BE2C (cell line): ENCODE measurements at places on chromosomes 2 and 18.

- no peak for DNase-seq
These were observed 1.2 kb downstream of the SLC4A10 start for GRCh38 chr2:161625314-161625919.

DNA sequence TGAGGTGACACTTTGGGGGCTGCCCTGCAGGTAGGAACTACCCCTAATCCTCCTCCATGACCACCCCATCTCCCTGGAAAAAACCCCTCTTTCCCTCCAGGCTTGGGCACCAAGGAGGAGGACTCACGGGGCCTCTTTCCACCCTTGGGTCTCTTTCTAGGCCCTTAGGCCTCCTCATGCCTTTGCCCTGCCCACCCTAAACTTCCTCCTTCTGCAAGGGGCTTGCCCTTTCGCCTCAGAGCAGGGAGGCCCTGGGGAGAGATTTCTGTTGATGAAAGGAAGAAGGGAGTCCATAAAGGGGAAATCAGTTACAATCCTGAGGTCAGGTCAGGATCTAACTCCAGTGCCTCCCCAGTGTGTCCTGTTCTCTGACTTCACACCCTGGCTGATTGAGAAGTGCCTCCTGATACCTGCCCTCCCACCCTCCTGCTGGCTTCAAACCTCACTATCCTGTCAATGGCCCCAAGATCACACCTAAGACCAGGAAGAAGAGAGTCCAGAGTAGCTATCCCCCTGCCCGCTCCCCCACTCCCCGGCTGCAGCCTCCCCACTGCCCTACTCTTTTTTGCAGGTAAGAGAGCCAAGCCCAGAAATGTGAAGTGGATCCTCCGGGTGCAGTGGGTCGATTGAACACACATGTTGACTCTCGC lies 16.7 kb upstream of the TNS1 start:
- DNase-seq, result peak; percentile 1

DNA sequence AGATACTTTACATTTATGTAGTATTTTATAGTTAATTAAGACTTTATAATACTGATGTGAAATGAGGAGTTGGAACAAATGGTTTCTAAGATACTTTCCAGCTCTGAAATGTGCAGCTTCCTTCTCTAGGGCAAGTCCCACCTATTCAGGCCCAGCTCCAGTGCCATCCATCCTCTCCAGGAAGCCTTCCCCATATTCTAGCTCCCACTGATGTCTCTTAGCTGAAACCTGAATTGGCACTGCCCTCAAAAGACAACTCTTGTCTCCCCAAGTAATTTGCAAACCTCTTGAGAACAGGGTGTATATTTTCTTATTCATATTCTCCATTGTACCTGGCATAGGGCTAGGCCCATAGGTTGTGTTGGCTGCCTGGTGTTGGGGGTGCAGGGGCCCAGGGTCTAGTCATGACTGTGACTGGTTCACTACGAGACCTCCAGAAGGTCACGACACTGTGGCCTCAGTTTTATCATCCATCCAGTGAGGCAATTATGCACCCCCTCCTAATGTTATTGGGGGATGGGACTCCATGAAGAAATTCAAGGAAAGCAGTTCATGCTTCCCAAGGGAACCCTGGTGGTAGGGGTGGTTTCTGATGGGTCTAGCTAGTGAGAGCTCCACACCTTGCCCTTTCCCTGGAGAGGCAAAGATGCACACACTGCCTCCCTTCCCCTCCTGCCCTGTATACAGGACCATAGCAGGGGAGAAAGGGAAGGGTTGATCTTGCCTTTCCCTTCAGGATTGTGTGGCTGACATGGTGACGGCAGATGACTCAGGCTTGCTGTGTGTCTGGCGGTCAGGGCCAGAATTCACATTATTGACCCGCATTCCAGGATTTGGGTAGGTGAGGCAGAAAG lies 2.8 kb downstream of the WDR54 start:
- no peak for DNase-seq

DNA sequence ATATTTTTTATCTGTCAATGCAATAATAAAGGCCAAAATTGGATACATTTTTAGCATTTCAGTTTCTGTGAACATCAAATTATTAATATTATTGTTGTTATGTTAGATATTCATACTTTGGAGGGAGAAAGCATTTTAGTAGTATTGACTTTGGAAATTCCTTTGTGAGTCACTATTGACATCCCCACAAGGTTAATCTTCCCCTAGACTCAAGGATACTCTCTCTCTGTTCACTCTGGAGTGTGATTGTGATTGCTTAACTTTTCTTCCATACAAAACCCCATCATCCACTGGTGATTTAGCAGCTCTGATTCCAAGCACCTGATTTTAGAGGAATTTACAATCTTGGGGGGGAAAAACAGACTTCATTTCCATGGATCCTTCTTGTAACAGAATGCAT lies 352.0 kb downstream of the THSD7B start:
- no peak for DNase-seq

GRCh38 chr2:102451968-102452367 lies 21.1 kb upstream of the SLC9A4 start:
- DNase-seq, result no peak

GRCh38 chr18:35694808-35695207 lies 113.3 kb downstream of the GALNT1 start:
- DNase-seq, result no peak

- DNase-seq, result no peak
These were observed 13.2 kb downstream of the ITM2C start for GRCh38 chr2:230877759-230878598.

GRCh38 chr2:144825331-144826020 lies 305.6 kb upstream of the ZEB2 start:
- no peak for DNase-seq

DNA sequence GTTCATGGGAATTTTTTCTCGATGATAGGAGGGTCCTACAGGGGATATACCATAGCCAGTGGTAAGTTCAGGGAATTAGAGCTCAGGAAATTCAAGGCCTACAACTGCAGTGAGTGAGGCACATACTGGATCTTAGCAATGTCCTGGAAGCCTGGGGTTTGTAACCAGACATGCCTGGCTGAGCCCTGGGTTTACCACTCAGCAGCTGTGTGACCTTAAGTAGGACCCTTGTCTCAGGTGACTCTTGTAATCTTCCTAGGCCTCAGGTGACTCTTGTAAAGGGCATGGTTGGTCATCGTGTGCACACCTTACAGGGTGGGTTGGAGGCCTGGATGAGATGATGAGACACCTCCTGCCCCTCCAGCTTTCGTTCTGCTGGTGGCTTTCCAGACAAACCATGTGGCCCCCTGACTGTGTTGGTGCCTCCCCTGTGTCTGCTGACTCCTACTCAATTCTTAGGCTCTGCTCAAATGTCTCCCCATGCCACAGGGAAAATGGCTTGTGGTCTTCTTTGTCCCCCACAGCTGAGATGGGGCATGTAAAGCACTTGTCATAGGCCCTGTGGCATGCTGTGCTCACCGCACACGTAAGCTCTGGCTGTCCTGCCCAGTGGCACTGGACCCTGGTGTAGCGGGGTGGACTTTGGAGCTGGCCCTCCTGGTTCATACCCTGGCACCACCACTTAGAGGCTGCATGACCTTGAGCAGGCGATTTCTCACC lies 94.1 kb downstream of the FHOD3 start:
- DNase-seq, result no peak

DNA sequence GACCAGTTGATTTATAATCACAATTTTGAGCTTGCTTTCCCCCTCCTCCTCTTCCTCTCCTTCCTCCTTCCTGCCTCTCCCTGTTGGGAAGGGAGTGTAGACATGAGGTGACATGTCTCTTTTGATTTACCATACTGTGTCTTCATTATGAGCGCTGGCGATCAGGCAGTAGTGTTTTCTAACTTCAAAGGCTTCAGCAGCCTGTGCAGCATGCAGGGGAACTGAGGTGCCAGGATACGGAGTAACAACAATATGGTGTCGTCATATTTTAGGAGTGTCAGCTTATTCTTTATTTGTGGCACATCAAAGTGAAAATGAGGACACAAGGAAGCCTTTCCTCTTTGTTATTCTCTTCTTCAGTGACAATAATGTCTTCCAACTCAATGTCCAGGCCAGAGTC lies 864.2 kb downstream of the SLC4A3 start:
- no peak for DNase-seq

DNA sequence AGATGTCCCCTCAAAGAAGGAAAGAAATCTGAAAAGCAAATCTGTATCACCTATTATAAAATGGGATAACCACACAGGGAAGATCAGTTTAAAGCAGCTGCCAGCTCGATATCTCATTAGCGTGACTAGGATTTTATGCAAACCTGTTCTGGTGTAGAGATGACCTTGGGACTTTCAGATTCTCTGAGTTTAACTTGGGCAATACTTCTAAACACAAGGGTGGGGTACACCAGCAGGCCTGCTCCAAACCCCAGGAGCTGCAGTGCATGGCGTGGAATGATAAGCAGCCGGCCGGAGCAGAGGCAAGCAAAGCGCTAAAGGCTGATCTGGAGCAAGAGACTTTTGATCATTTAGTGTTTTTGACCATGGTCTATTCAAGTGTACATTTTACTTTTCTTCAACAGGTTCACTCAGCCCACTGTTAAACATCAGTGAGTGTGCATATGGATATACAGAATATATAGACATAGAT lies 4.7 kb downstream of the SERTAD2 start:
- DNase-seq, result no peak

DNA sequence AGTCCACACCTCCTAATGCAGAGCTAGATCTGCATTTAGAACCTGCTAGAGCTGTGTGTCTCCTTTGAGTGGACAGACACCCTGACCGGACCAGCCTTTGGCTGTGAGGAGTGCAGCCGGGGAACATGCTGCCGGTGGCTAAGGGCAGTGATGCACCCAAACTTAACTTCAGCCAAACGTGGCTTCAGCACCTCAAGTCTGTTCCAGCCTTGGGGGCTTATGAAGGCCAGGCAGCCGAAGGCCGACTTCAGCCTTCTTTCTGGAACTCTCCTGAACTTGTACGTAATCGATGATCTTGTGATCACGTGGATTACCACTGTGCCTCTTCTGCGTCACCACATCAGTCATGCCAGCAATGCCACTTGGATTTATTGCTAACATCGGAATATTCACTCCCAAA lies 49.1 kb downstream of the POMC start:
- DNase-seq, result no peak

- peak; percentile 48 for DNase-seq
These were observed 65.1 kb downstream of the TMEM182 start for GRCh38 chr2:102826904-102827303.

GRCh38 chr2:60411295-60411694 lies 142.2 kb downstream of the BCL11A start:
- no peak for DNase-seq

GRCh38 chr2:50591642-50592041 lies 440.3 kb downstream of the NRXN1 start:
- DNase-seq, result no peak

- no peak for DNase-seq
These were observed 105.9 kb downstream of the NAT8 start for GRCh38 chr2:73536133-73536840.

- DNase-seq, result no peak
These were observed 62.5 kb upstream of the RAPGEF4 start for GRCh38 chr2:172673056-172673683.

- DNase-seq, result no peak
These were observed 61.5 kb upstream of the KLF7 start for GRCh38 chr2:207227062-207227748.

DNA sequence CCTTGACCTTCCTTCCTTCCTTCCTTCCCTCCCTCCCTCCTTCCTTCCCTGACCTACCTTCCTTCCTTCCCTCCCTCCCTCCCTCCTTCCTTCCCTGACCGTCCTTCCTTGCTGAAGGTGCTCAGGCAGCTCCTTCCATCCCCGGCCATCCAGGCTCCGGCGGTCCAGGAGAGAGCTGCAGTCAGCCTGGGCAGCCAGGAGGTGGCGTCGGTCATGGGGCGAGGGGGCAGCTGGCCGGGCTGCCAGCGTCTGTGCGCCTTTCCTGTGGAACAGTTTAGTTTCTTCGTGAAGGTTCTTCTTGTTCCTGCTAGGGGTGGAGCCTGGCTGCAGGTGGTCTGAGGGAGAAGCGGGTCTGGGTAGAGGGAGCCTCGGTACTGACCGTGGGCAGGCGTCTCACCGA lies 15.7 kb downstream of the GPR35 start:
- peak; percentile 75 for DNase-seq

DNA sequence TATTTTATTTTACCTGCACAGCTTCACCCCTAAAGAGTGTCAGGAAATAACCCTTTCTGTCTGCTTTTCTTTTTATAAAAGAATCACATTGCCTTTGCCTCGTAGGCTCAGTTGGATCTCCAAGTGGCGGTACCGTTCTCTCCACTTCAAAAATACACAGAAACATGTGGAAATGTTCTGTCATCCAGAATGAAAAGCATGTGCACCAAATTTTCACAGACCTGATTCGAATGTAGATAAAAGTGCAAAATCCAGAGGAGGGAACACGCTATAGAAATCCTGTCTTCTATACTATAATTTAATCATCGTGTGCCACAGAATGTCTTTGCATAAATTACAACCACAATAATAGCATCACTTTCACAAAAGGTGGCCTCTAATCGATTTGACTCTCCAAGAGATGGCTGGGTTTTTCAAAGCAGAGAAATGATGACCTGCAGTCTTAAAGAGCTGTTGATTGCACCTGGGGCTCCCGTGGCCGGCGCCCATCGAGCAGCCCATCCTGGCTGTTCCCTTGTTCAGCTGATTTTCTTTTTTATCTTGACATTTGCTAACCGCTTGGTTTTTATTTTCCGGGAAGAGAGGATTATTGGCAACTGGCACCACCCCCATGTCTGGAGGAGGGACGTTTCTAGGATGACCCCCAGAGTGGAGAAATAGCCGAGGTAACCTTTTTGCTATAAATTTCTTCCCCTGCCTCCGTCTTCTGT lies 290.2 kb downstream of the SOX11 start:
- no peak for DNase-seq

- DNase-seq, result no peak
These were observed 53.6 kb downstream of the HK2 start for GRCh38 chr2:74887445-74887951.

- no peak for DNase-seq
These were observed 31.4 kb upstream of the KCMF1 start for GRCh38 chr2:84939426-84940087.

GRCh38 chr18:74299746-74300145 lies 8.0 kb upstream of the CYB5A start:
- DNase-seq, result no peak

DNA sequence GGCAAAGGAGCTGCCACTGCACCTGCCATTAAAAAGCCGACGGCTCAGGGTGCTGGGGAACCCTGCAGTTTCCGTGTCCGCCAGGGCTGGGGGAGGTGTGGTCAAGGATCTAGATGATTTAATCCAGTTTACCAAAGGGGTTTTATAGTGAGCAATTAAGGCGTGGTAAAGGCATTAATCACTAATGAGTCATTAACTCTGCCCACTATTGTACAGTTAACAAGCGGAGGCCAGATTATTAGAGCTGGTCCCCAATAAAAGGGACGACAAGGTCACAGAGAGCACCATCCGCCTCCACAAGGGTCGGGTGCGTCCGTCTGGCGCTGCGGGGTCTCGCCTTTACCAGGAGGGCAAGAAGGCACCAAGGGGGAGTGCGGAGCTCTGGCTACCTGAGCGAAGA lies 9.6 kb downstream of the RAX start:
- DNase-seq, result no peak

DNA sequence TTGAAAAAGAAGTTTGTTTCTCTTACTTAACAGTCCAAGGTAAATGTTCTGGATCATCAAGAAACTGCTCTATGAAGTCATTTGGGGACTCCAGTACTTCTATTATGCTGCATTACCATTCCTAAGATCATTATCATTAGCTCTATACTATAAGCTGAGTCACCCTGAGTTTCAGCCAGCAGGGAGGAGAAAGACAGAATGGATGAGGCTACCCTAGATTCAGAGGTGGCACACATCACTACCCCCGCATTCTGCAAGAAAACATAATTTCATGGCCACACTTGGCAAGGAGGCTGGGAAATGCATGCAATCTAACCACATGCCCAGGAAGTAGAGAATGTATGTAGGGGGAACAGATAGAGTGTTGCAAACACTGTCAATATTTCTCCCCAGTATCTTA lies 16.6 kb upstream of the LNPK start:
- peak; percentile 13 for DNase-seq

- peak; percentile 10 for DNase-seq
These were observed 300.0 kb downstream of the PDE11A start for GRCh38 chr2:177772529-177772928.
